ENCODE measurements at places on chromosomes 6 and 20.
A peak's percentile ranks its signal among the peaks of the same experiment; 100 is the strongest.

DNA sequence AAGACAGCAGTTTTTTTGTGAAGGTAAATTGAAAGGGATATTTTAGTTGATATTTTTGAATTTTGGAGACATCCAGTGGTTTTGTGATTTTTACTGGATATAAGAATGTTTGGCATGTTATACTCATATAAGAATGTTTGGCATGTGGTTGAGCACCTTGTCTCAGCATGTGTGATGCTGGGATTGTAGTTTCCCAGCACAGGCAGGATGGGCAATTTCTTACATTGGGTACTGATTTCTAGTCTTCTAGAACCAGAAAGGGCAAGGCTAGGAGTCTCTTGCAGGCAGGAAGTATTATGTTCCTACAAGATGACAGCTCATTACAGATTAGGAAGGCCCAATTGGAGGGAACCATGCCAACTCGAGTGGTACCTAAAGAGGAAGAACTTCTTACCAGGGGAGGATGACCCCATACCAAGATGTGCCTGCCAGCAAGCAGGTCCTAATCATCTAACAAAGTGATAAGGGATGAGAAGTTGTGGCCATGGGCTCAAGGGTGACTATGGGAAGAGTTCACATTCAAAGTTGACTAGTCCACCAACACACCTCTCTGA lies 377.8 kb downstream of the UTRN start:
- DNase-seq = no peak

- no peak for DNase-seq
Measured at GRCh38 chr6:41247882-41248705, 19.9 kb downstream of the TREML4 start.

DNA sequence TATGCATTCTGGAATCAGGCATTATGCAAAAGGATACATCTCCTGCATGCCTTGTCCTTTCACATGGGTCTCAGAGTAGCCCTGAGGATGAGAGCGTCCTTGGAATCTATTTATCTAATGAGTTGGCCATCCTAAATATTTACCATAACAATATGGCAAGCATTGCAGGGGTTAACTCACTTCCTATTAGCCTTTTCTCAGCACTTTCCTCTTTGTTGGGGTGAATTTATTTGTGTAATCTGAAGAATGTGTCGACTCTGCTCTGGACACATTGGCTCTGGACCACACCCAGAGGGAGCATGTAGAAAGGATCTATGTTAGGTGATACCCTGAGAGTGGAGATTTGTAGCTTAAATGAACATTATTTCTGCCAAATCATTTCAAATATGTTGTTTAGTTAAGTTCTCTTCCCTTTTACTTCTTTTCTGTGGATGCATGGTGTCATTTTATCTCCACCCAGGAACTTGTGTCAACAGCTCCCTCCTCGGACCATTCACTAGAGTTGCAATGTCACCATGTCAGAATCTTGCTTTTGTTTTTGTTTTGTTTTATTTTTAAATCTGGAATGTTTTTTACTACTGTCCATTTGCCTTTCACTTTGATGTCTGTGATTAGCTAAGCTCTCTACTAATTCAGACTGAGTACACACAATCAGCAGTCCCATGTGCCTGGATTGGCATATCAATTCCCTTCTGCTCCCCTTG lies 757.0 kb upstream of the MMS22L start:
- DNase-seq = no peak

DNA sequence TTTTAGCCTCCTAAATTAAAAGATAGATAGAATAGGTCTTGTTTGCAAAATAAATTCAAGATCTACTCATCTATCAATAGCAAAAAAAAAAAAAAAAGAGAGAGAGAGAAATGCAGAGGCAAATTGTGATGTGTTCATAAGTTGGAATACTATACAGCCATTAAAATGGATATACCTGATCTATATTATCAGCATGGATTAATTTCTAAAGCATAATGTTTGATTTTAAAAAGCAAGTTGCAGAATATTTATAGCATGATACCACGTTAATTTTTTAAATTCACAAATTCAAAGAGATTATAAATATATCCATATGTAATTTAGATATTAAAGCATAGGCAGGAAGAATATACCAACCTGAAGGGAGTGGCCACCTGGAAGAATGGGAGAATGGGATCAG lies 114.9 kb upstream of the PTPRT start:
- no peak for DNase-seq

DNA sequence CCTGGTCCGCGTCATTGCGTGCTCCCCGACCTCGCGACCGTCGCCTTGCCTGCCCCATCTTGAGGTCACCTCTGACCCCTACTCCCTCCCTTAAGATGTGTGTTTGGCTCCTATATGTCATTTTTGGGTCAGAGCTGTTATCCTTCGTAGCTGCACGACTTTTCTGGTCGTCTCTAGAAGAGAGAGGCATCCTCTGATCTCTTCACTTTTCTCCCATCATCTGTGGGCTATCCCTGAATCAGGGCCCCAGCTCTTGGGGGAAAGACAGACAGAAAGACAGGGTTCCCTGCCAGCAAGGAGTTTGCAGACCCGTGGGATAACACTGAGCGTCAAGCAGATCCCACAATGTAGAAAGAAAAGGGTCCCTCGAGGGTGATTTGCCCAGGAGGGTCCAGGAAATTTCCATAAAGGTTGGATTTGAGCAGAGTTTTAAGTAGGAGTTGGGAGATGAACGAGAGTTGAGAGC lies 555 bp downstream of the FAM120B start:
- no peak for DNase-seq

GRCh38 chr20:46349035-46349741 lies 40.9 kb upstream of the CDH22 start:
- peak; percentile 37 for DNase-seq

DNA sequence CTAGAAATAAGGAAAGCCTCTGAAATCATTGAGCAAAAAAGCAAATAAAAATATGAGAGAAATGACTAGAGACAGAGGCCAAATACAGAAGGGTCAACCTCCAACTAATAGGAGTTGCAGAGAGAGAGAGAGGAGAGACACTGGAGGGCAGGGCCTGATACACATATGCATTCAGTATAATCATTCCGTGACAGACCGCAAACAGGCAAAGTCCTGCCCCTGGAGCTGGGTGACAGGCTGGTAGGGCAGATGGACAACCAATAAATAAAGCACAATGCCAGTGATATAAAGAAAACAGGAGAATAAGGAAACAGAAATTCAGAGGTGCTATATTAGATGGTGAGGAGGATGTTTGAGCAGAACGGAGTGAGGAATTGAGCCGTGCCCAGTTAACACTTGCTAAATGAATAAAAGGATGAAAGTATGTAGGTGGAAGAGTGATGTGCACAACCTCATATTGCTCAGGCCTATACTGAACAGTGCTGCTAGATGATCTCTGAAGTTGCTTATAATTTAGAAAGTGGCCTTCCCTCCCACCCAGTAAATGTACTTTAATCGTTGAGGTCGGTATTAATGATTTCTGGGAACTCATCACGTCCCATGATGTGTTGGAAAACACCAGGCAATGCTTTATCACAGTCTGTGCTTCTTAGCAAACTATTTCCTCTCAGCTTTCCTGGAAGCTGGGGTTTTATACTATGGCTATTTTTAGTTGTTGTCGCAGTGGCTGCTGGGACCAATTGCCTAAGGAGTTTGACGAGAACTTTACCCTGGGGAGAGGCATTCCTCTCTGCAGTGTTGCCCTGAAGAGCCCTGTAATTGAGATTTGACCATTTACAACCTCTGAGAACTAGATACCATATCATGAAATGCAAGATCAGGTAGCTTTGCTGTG lies 37.6 kb upstream of the CLIC5 start:
- DNase-seq = no peak
